ENCODE measurements at places on chromosomes 4 and X.

DNA sequence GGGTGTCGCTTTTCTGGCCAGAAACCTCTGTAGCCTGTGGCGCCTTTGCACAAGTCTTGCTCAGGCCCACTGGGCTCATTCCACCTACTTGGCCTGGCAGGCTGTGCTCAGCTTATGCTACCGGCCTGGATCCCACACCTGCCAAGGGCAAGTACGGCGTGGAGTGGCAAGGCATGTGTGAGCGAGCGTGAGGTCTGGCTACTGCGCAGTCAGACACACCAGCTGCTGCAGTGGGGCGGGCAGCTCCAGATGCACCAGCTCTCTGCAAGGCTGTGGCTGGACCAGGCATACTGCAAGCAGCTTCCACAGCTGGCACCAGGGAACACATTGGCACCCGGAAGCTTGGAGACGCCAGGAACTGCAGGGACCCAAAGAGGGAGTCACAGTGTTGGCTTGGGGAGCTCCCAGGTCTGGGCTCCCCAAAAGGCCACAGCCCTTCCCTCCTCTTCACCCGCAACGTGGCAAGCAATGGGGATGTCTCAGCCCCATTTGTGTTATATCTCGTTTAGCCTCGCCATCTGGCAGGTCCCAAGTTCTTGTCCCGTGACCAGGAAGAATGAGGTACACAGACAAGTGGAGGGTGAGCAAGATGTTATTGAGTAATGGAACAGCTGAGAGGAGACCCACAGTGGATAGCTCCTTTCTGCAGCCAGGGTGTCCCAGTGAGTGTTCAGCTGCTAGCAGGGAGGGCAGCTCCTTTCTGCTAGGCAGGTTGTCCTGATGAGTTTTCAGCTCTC lies 3.8 kb upstream of the FBXW7 start:
- no peak for DNase-seq

- no peak for DNase-seq
Observed at GRCh38 chrX:8313844-8314243, 142.8 kb upstream of the VCX2 start.

- no peak for DNase-seq
Observed at GRCh38 chrX:42463706-42464490, 314.1 kb downstream of the PPP1R2C start.

- DNase-seq = no peak
Observed at GRCh38 chr4:178738026-178738425, 1295.8 kb upstream of the AGA start.

- no peak for DNase-seq
Observed at GRCh38 chr4:147709999-147710398, 21.9 kb upstream of the ARHGAP10 start.
